Fibroblast of skin of right quadriceps (primary cell): ENCODE measurements at places on chromosomes 16 and 17.

DNA sequence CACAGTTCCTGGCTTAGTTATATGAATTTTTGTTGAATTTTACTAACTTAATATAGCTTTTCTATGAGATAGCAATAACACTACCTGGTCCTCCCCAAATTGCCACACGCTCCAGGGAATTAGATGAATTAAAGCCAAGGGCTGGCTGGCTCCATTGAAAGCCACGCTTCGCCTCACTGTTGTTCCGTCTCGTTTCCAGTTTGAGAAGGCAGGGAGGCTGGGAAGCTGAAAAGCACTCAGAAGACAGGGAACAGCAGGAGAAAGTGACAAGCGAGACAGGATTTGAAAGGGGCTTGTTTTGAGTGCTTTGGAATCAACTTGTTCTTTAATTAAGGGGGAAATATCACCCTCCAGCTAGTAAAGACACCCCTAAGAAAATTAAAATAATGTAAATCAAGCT lies 425.3 kb downstream of the CA10 start:
- DNase-seq: no peak

GRCh38 chr17:3189961-3190360 lies 7.4 kb upstream of the OR1A2 start:
- no peak for DNase-seq

DNA sequence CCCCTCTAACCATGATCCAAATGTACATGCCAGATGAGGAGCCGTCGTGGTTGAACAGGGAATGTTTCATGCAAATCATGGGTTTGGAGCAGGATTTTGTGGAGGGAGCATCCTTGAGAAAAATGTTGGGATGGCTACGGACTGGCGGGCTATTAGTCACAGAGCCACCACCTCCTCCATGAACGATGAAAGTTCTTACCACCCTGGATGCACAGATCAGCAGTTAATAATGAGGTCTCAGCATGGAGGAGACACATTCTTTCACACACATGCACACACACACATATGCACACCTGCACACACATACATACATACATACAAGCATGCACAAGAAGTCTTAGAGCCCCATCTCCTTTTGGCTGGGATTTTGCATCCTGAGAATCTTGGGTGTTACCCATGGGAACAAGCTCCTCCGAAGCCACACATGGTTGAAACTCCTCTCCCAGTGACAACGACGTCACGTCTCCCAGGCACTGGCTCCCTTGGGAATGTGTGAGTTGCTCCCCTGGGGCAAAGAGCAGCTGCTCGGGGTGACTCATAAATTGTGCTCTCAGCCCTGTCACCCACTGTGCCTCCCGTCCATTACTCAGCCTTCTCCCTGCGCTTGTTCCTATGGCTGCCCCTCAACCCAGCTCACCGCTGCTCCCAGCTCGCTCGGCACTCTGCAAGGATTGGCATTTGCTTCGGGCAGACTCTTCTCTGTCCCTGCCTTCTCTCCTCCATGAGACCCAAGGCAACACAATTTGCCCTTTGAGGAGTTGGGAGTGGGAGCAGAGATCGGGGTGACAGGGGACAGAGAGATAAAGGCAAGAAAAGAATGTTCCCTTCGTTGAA lies 344.6 kb downstream of the SOX9 start:
- peak; percentile 74 for DNase-seq

DNA sequence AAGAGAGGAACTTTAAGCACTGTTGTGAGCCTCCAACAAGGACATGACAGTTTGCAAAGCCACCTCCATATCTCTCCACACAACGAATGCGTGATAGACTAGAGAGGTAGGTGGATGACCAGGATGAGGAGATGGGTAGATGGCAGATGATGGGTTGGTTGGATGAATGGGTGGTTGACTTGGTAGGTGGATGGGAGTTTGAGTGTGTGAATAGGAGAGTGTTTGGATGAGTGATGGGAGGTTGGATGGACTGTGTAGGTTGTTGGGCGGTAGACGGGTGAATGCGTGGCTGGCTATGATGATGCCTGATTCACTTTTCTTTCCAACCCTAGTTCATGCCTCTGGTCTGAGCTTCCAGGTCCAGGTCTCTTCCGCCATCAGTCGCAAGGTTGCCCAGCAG lies 4.1 kb downstream of the CDH16 start:
- no peak for DNase-seq

- DNase-seq: no peak
These were observed 42.8 kb downstream of the MRC2 start for GRCh38 chr17:62670202-62670821.

DNA sequence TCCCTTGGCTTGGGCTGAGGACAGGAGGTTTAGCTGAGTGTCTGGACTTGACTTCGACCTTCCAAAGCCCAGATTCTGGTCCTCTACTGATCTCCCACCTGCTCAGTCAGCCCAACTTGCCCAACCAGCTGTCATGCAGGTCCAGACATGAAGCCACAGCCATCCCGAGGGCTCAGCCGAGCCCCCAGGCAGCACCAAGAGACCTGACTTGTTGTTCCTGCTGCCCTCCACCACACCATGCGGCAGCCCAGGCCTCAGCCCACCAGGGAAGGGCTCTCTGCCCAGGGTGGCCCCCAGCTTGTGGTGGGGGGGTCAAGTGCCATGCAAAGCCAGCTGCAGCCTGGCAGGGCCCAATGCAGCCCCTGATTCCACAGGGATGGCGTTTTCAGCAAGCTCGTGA lies 17.2 kb upstream of the CACNG4 start:
- no peak for DNase-seq

DNA sequence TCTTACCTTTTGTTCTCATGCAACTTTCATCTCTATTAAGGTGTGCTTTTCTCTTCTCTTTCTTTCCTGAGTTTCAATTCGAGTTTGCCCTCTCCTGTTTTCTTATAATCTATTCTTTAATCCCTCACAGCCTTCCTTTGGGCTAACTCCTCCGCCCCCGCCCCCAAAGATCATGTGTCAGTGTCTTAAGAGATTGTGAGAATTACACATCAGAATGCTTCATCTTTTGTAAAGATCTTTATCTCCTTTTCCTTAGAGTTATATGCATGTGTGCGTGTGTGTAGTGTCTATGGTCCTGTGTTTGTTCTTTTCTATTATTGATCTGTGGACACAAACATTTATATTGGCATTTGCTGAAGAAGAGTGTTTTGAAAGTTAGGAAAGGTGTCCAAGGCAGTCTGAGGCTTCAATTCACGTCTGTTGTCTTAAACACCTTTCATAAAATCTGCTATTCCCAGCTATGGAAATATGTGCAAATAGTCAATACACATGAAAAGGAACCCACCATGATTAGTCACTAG lies 6.1 kb upstream of the ALDH3A2 start:
- DNase-seq: no peak

DNA sequence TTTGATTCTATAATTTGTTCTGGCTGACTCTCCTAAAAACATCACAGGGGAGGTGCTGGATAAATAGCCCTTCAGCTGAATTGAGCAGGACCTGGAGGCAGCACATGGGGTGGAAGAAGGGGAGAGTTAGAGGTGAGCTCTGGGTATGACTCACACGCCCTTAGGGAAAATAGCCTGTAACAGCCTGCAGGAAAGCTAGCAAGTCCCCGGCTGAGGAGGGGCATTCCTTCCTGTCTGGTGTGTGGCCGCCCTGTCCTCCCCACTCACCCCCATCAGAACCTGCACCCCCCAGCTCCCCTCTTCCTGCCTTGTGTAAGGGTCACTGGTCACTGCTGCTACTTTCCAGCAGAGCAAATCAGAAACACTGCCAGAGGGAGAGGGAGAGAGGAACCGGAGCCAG lies 187.4 kb downstream of the C16orf95 start:
- peak; percentile 17 for DNase-seq

DNA sequence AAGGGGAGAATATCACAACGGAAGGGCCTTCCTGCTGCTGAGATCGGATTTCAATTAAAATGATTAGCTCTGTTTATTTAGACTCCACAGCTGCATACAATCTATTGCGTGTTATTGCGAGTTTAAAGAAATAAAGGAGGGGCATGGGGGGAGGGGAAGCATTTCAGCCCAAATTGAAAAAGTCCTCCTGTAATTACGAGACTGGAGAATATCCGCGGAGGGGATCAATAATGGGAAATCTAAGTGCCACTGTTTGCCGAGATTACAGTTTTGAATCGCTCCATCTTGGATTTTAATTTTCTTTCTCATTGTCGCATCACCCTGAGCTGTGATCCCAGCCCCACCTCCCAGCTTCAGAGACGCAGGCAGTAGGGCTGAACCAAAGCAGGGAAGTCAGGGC lies 15.7 kb upstream of the RPL38 start:
- no peak for DNase-seq

GRCh38 chr16:50272111-50272571 lies 5.8 kb downstream of the ADCY7 start:
- no peak for DNase-seq

DNA sequence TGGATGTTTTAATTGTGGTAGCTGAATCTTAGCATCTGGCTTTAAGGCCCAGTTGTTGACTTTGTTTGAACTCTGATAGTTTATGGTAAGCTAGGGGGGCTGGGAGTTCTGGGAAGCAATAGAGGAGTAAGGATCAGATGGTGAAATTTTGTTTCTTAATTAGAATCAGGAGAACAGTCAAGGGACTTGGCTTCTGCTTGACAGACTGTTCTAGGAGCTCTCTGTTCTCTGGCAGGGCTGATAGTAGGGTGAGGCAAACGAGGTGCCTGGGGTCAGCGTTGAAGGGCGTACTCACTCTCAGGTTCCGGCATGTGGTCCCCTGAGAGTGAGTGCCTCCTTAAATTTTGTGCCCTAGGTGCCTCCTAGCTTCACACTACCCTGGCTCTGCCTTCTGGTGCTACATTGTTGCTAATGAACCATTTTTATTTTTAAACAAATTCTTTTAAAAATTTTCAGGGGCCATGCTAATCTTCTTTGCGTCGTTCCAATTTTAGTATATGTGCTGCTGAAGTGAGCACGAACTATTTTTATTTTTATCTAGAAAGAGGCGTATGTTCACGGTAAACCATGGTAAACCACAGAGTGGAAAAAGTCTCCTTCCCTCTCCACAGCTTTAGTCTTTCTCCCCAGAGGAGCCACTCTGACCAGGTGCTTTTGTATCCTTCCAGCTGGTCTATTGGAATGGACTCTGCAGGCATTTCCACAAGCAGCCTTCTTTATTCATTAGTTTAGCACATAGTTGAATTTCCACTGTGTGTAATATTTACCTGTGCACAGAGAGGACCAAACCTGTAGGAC lies 19.7 kb downstream of the SLC7A6 start:
- no peak for DNase-seq

DNA sequence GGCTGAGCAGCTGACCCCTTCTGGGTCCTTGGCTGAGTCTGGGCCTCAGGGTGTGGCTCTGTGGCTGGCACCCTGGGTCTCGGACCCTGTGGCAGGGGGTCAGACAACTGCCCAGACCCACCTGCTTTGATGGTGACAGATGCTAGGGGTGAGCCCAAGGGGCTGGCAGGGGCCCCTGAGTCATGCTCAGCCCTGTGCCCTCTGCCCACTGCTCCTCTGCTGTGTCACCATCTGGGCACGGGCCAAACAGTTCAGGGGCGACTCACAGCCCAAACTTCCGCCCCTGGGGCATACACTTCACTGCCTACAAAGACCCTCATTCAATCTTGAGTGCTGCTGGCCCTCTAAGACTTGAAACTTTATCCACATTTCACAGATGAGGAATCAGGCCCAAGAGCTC lies 5.7 kb downstream of the ADGRG1 start:
- DNase-seq: peak; percentile 66

- no peak for DNase-seq
These were observed 18.6 kb downstream of the GRIN2C start for GRCh38 chr17:74840989-74841666.

DNA sequence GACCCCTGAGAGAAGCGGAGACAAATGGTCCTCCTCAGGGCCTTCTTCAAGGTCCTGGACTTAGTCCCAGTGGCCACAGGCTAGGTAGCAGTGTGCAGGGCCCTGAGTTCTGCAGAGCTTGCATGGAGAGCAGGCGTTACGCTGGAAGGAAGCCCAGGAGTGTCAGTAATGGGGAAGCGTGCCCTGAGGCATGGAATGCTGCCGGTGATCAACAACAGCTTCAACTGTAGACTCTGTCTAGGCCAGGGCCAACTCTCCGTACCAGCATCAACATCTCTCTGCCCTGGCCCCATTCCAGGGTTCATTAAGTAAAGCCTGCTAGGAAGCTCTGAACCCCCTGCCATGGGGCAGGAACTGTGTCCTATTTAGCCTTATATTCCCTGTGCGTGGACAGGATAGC lies 568 bp upstream of the TNK1 start:
- peak; percentile 25 for DNase-seq

- DNase-seq: no peak
These were observed 1102.7 kb upstream of the EEF2KMT start for GRCh38 chr16:6200271-6200670.

DNA sequence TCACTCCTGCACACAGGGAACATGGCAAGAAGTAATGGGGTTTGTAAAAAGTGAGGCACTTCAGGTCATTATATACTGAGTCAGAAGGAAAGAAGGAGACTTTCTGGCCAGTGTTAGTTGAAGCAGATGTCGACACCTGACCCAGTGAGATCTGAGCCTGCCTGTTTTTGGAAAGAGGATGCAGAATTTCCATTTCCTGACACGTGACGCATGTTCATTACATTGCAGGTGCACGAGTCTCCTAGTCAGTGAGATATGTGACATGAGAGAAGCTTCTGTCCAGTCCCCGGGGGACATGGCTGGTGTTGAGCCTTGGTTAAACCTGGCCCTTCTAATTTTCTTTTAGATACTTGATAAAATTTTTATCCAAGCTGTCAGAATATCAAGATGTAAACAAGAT lies 62.3 kb downstream of the ELAC2 start:
- DNase-seq: no peak

- DNase-seq: no peak
These were observed 10.3 kb upstream of the NTN1 start for GRCh38 chr17:9011001-9011400.

GRCh38 chr16:84759906-84760305 lies 59.9 kb upstream of the CRISPLD2 start:
- no peak for DNase-seq

- no peak for DNase-seq
These were observed 7.5 kb downstream of the CTU2 start for GRCh38 chr16:88713568-88714419.

GRCh38 chr17:36505171-36505570 lies 18.7 kb downstream of the ZNHIT3 start:
- DNase-seq: no peak

DNA sequence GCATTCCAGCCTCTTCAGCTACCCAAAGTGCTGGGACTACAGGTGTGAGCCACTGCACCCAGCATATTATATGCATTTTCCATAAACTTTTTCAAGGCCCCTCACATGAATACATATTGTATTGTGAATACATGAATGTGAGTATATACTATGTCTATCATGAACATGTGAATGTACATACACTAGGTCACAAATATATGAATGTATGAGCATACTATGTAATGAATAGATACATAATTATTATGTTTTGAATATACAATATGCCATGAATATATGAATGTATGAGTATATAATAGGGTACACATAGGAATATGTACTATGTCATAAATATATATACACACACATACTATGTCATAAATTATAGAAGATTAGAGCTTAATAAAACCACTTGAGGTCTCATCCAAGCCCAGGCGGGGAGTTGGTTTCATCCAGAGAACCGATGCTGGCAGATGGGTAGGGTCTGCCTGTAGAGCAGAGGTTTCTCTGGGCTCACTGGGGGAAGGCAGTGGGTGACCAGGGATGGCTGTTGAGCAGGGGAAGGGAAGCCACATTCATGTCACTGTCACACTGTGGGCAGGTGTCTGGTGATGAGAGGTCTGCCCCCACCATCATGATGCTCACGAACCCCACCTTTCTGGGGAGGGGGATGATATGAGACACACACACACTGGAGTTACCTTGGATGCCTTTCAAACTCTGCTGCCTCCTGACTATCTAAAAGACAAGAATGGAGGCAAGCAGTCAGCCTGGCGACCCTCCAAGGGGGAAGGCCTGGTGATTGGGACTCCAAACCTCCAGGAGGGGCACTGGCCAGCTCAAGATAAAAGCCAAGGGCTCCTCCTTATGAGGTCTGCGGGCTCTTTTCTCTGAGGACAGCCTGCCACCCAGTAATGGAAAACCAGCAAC lies 7.3 kb downstream of the C16orf95 start:
- DNase-seq: no peak
